SK-N-SH treated with all-trans-retinoic acid at 6 μM for 48 hours (cell line): ENCODE measurements at places on chromosomes 13 and 19.

GRCh38 chr13:73109969-73110368 is 51.2 kb downstream of the KLF5 start:
- ATAC-seq: no peak

- ATAC-seq: peak; percentile 12
Observed at GRCh38 chr19:2055931-2056836, 5.1 kb upstream of the MKNK2 start.

GRCh38 chr19:47652285-47652684 is 43.4 kb downstream of the BICRA start:
- ATAC-seq: no peak

DNA sequence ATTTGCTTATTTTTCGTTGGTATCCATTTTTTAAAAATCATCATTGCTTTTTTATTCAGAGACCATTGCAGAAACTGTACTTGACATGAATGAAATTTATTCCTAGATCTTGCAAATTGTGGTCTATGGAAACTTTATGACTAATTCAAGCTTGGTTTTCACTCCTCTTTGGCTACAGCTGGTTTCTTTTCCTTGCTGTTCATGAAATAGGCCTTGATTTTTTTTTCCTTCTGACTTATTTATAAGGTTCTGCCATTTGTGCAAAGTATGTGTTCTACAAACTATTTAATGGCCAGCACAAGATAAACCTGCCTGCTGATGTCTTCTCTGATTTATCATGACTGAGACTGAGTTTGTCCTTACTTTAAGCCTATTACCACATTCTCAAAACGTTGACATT is 764.0 kb upstream of the SLITRK5 start:
- no peak; the same call in 2 of the 3 replicates for ATAC-seq

- no peak for ATAC-seq
Observed at GRCh38 chr13:78201411-78201810, 282.8 kb upstream of the EDNRB start.

DNA sequence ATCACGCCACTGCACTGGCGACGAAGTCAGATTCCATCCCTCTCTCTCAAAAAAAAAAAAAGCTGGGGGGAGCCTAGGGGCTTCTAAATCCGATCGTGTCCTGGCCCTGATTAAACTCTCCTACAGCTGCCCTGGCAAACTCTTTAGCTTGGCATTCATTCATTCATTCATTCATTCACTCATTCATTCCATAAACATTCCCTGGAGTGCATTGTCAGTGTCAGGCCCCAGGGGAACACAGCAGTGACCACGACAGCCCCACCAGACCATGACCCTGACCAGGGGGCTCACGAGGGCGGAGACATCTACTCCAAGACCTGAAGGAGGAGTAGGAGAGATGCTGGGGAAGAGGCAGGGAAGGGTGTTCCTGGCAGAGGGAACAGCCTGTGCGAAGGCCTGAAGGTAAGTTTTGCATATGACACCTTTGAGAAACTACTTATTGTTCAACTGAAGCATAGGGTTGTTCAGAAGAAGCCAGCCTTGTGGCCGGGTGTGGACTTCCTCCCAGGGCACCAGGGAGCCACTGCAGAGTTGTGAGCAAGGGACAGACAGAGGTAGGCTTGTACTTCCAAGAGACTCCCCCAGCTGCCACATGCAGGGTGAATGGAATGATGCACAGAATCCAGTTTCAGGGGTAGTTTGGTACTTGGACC is 24.5 kb downstream of the CEACAM16 start:
- peak; percentile 34 for ATAC-seq

DNA sequence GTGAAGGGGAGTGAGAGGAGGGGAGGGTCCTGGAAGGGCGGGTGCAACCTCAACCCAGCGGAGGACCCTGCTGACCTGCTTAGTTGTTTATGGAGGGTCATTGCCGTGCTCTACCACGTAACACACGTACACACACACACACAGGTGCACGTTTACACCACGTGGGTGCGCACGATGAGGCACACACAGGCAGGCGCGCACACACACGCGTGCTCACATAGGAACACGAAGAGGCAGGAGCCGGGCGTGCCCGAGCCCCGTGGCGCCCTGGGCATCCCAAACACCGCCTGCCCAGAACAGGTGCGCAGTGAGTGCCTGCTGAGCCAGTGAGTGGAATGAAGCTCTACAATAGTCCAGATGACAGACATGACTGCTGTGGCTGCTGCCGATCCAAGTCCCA is 11.2 kb upstream of the MADCAM1 start:
- ATAC-seq: no peak

DNA sequence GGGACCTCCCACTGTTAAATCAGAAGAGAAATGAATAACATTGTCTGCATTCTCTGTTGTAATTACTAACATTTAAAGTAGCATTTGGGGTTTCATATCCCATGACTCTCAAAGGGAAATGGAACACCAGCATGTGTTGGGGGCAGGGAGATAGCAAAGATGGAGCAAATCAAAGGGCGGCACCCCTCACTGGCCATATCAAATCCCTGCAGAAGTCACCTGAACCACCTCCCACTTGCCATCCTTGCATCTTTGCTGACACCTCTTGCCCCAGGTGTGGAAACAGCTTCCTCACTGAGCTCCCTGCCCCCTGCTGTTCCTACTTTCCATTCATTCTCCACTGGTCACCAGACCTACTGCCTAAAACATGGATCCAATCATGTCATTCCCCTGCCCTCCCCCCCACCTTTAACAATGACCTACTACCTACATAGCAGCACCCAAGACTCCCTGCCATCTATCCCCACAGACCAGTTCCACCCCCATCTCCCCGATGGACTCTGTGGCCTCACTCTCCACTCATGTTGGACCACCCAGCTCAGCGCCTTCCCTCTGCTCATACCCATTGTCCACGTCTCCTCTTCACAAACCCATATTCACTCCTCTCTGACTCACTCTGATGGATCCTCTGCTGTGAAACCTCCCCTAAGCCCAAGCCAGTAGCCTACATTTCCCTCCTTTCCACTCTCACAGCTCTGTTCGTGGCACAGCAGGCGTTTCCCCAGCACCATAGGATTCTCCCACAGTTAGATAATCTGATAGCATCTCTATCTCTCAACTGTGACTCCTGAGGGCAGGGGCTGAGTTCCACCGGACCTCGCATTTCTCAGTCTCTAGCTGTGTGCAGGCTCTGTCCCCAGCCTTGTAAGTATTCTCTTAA is 55.9 kb downstream of the DLEU7 start:
- no peak for ATAC-seq

GRCh38 chr13:34430294-34430693 is 511.8 kb upstream of the NBEA start:
- no peak for ATAC-seq

DNA sequence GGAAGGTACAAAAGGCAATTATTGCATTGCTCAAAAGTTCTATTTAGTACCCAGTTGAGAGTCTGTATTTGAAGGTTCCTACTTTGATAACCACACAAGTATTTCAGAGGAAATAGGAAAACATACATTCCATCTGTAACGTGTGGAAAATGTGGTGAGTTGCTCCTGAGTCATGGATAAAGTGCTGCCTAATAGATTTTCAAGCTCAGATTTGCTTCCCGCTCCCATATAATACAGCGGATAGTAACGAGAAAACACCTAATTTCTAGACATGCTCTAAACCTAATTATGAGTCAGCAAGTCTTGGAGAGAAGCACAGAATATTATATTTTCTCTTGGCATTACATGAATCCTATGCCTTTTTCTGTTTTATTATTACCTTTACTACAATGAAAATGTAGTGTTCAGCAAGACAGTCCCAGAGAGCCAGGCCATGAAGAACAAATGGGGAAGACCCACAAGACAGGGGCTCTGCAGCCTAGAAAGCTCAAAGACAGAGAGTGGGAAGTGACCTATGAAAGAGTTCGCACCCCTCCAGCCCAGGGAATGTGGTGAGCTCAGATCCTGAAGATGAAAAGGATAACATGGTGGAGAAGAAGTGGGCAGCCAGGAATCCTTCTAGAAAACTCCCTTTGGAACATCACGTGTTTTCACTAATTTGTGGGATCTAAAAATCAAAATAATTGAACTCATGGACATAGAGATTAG is 116.1 kb downstream of the STARD13 start:
- ATAC-seq: peak; percentile 87

DNA sequence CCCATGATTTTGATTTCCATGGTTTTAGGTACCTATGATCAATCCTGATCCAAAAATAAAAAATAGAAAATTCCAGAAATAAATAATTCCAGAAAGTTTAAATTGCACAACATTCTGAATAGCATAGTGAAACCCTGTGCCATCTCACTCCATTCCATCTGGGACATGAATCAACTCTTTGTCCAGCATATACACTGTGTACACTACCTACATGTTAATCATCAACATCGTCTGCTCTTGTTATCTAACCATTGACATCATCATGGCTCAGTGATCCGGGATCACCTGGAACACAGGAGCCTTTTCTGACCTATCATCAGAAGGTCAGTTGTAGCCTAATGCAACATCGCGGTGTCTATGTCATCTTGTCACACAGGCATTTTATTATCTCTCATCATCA is 75.6 kb downstream of the MYO16 start:
- no peak for ATAC-seq

GRCh38 chr19:18439910-18440237 is 1.9 kb upstream of the ISYNA1 start:
- ATAC-seq: no peak

GRCh38 chr13:20658451-20659040 is 45.0 kb upstream of the IL17D start:
- no peak for ATAC-seq

GRCh38 chr19:55383279-55384130 is 587 bp downstream of the TMEM238 start:
- peak; percentile 6; the same call in 2 of the 3 replicates for ATAC-seq

GRCh38 chr19:11530432-11530831 is 1.5 kb upstream of the ECSIT start:
- ATAC-seq: peak; percentile 53

- ATAC-seq: no peak
Observed at GRCh38 chr13:29892151-29892550, 41.7 kb upstream of the UBL3 start.

DNA sequence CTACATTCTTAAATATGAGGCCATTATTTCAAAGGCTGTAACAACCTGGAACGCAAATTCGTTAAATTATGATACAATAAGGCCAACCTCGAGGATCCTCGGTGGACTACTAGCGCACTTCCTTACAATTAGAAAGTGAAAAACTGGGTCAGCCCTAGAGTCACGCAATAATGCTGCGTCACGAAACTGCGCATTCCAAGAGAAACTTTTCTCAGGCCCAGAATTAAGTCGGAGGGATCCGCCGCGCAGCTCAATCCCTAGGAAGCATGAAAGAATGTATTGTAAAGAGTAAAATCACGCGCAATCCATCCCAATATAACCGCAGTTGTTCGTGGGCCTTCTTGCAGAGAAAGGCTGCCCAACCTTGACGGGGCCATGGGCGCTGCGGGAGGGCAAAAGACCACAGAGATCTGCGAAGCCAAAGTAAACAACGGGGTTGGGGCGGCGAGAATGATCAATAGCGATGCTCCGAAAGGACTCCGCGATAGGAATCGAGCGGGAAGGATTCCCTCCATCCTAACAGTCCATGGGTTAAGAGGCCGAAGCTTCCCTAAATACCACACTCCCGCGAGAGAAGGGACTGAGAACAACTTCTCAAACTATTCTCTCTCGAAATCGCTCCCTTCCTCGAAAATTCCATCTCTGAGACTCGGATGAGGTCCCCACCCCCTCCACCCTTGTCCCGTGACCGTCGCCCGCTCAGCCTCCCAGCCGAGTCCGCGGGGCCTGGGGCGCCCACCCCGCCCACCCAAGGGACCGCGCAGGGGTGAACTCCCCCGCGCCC is 564 bp downstream of the SPART start:
- peak; percentile 6; the same call in 1 of the 3 replicates for ATAC-seq

DNA sequence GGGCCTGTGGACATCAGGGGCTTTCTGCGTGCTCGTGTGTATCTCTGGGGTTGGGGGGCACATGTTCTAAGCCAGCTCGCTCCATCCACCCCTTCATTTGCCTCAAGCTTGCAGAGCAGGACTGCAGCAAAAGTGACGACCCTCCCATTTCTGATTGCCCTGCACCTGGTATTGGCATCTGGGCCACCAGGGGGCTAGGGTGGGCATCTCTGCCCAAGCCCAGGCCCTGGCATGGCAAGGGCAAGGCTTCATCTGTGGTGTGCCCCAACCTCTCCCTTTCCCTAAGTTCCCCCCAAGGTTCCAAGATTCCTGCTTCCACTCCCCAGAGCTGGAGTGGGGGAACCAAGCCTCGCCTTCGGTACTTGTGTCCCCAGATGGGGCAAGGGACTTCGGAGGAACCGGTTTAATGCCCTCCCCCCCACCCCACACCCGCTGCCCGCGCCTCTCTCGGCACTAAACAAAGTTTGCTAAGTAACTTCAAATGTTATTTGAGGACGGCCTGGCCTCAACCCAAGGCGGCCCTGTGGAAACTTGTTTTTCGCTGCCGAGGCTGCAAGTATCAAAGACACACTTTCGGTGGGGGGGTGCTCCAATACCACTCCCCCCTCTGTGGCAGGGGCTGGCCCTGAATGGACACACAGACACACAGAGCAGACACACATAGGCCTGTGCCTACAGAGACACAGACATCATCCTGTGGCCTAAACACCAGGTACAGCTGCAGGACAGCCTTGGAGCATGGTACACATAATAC is 12.2 kb downstream of the NFIX start:
- ATAC-seq: no peak

GRCh38 chr13:96993634-96994016 is 651 bp downstream of the OXGR1 start:
- no peak; the same call in 2 of the 3 replicates for ATAC-seq

DNA sequence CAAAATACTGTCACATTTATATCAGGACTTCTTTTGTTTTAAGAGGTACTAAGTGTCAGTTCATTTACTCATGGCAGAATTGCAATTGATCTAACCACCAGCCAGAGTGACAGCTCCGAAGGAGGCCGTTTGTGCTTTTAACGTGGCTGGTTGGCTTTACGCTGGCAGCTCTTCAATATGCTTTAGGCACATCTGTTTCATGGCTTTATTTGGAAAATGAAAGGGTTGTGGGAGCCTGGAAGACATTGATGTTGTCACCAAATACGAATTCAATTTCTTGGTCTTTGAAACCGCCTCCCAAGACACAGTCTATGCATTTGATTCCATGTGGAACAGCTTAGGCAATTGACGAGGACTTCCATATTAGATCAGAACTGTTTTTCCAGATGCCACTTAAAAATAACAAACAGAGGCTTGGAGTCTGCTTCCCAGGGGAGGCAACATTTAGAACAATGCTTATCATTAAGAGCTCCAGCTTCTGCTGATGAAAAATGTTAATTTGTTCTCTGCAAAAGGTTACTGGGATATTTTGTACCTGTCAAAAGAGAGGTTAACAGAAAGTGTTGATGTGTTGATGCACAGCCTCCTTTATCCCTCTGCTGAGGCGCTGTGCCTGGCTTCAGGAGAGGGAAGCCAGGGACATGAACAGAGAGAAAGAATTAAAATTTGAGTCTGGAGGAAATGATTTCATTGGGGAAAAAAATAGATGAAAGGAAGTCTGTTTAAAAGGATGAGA is 64.0 kb upstream of the TNFRSF19 start:
- peak; percentile 32 for ATAC-seq

GRCh38 chr13:27466513-27466912 is 16.1 kb upstream of the MTIF3 start:
- no peak for ATAC-seq

DNA sequence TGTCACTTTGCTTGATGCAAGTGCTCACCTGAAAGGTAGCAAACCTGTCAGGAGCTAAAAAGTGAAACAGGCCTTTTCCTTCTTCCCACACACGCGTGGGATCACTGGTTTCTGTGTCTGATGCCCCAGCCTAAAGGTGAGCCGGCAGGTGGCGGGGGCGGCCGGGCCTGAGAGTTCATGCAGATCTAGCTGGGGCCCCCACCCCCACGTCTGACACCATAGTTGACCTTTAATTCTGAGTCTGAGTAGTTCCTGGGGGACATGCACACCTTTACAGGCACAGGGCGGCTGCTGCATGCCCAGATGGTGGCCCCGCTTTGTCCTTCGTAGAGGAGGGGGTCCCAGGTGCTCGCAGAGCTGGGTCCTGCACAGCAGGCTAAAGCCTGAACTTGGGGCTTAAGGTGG is 345.3 kb downstream of the TEX29 start:
- no peak for ATAC-seq
